ENCODE measurements at places on chromosomes 2 and 18.

GRCh38 chr18:22564036-22564435, 146.3 kb upstream of the CTAGE1 start:
- DNase-seq = no peak

- DNase-seq = peak; percentile 21
These were observed 149.1 kb downstream of the RHBDD1 start for GRCh38 chr2:226984750-226985582.

DNA sequence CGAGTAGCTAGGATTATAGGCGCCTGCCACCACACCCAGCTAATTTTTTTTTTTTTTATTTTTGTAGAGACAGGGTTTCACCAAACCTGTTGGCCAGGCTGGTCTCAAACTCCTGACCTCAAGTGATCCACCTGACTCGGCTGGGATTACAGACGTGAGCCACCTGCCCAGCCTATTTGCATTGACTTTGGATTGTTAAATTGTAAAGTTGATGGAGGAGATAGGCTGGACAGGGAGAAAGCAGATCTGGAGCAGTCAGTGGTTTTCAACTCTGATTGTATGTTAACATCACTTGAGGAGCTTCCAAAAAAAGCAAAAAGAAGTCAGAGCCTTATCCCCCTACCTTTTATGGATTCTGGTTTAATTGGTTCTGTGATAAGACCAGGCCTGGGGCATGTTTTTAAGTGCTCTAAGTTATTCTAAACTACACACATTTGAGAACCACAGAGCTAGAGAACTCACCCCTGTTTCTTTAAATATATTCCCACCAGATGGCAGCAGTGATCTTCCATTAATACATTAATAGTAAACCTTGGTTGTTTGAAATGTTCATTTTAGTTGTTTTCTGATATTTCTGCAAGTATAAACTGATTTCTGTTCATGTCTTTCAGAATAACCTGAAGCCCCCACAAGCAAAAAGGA, 7.5 kb downstream of the C2orf49 start:
- DNase-seq = no peak

GRCh38 chr2:54176577-54176976, 61.2 kb downstream of the ACYP2 start:
- peak; percentile 53 for DNase-seq

GRCh38 chr2:102809291-102810189, 47.7 kb downstream of the TMEM182 start:
- no peak for DNase-seq

- no peak for DNase-seq
These were observed 100.1 kb downstream of the MYCN start for GRCh38 chr2:16040271-16041010.

- DNase-seq = no peak
These were observed 77.7 kb downstream of the APOB start for GRCh38 chr2:20966061-20966595.

- no peak for DNase-seq
These were observed 2.8 kb upstream of the KCTD1 start for GRCh38 chr18:26550998-26551694.

DNA sequence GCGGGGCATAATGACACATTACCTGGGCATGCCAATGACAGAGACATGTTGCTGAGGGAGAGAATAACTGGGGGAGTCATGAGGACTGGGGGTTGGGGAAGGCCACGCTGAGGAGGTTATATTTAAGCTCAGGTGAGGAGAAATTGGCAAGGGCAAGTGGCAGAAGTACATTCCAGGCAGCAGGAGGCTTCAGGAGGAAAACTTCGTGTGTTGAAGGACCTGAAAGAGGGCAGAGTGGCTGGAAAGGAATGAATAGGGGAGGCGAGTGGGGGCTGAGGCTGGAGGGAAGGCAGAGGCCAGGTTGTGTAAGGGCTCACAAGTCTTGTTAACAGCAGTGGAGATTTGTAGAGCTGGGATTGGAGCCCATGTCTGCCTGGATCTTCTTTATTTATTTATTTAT, 166.3 kb downstream of the RAPGEF4 start:
- DNase-seq = no peak

DNA sequence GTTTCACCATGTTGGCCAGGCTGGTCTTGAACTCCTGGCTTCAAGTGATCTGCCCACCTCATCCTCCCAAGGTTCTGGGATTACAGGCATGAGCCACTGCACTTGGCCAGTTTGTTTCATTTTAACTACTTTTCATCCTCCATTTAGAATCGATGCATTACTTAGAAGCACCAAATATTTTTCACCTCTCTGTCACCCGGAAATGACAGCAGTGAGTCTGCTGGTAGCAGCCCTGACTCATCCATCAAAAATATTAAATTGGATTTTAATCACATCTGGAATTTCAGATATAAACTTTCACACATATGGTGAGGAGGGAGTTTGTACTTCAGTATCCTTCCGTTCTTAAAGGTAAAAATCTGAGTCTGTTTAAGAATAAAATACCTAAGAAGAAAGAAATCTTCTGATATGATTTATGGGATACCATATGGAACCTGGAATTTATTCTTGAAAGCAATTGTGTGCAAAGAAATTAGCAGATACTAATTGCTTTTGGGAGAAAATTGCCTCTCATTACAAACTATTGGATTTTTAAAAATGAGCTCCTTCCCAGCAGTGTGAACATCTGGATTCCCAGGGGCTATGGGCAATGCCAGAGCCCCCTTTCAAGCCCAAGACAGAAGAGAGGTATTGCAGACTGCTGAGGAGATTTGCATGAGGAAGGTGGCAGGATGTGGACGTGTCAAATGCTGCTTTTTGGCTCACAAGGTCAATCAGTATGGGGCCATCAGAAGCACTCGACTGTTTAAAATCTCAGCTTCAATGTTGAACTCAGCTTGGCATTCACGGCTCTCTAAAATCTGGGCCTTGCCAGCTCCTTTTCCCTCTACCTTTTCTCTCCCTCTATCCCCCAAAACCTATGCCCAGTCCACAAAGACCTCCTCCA, 279.5 kb upstream of the SIX2 start:
- no peak for DNase-seq

- no peak for DNase-seq
These were observed 321.4 kb downstream of the CDH2 start for GRCh38 chr18:27855486-27855885.

- no peak for DNase-seq
These were observed 257.3 kb downstream of the GLI2 start for GRCh38 chr2:120992791-120993555.

DNA sequence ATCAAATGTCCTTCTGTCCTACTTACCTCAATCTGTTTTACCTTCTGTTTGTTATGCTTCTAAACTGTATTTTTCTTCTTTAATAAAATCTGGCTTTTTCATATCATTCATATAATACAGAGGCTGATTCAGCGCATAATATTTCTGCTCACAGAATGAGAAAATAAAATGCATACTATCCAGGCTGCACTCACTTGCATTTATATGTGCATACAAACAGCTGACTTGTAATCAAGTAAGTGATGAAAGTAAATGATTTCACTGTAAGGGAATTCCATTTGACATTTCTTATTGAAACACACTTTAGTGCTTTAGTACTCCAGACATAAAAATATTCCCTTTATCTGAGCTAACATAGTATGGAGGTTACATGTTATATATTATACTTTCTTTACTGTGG, 75.3 kb upstream of the PROKR1 start:
- no peak for DNase-seq
